ENCODE measurements at places on chromosomes 1 and 21.

DNA sequence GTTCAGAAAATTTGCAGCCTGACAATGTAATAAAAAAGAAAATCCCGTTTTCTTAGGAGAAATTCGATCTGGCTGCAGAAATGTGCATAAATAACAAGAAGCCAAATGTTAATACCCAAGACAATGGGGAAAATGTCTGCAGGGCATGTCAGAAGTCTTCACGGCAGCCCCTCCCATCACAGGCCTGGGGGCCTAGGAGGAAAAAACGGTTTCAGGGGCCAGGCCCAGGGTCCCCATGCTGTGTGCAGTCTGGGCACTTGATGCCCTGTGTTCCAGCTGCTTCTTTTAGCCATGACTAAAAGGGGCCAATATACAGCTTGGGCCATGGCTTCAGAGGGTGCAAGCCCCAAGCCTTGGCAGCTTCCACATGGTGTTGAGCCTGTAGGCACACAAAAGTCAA lies 6.5 kb upstream of the PRDX6 start:
- no peak for DNase-seq

- DNase-seq = no peak
These were observed 121.4 kb upstream of the NFIA start for GRCh38 chr1:60960891-60961461.

GRCh38 chr1:10389271-10389973 lies 9.4 kb upstream of the PGD start:
- no peak for DNase-seq

DNA sequence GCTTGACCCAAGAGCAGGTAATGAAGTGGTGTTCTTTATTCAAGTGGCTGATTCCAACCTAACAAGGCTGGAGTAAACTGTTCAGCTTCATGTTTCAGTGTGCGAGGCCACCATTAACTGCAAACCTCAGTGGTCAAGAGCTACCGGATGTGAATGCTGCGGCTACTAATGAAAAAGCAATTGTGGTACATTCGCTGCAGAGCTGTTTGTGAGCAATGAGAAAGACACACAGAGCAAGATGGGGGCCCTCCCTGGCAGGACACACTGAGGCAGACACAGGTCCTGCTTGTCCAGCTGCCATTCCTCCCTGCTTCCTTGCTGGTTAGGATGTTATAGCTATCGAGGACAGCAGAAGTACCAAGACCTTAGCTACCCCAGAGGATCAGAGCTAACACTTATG lies 26.1 kb downstream of the SYF2 start:
- no peak for DNase-seq

- DNase-seq = no peak
These were observed 1557.0 kb downstream of the MRPL39 start for GRCh38 chr21:24050231-24050630.

GRCh38 chr1:167698313-167698712 lies 23.5 kb upstream of the MPZL1 start:
- no peak for DNase-seq

DNA sequence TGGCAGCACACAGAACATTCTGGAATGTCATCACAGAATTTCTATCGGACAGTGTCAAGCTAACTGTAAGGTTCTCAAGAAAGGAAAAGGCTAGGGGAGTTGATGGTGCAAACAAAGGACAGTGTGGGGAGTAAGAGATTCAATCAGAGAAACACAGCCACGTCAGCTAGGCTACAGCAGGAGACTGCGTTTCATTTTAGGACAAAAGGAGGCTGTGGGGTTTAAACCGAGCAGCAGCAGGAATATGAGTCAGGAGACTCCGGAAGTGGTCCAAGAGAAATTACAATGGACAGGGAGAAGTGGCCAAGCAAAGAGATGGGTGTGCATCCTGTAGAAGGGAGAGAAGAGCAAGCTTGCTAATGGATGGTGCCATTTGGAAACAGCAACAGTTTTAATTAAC lies 37.4 kb upstream of the C1orf198 start:
- DNase-seq = no peak

DNA sequence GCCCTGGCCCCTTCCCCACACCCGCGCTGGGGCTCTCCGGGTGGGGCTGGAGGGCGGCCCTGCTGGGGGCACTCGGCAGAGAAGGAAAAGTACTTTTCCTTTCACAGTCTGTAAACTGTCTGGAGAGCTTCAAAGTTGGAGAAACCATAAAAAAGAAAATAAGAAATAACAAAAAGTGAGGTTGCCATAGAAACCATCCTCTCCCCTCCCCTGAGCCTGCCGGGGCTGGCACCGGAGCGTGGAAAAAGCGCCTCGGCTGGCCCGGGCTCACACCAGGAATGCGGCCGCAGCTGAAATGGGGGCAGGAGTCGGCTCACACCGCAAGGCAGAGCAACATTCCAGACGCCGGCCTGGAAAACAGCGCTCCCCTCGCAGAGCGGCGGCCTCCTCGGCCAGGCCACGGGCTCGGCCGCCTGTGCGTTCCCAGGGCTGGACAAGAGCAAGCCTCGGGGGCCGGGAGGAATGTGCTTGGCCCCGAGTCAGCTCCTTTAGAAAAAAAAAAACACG lies 69.2 kb downstream of the MORN1 start:
- DNase-seq = peak; percentile 87

DNA sequence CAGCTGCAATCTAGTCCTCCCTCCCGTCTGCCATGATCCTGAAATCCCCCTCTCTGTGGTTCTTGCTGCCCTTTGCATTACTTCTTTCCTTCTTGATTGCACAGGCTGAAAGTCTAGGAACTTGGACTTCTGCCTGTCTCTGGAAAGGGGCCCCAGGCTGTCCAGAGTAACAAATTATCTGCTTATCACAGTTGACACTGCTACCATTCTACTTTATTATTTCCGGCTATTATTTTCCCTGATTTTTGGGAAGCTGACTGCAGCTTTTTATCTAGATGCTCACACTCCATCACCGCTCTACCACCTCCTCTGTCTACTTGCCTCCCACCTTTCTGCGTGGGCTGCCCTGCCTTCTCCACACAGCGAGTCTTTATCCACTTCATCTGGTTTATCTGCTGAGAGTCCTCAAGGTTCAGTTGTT lies 202.1 kb upstream of the PLXNA2 start:
- no peak for DNase-seq

DNA sequence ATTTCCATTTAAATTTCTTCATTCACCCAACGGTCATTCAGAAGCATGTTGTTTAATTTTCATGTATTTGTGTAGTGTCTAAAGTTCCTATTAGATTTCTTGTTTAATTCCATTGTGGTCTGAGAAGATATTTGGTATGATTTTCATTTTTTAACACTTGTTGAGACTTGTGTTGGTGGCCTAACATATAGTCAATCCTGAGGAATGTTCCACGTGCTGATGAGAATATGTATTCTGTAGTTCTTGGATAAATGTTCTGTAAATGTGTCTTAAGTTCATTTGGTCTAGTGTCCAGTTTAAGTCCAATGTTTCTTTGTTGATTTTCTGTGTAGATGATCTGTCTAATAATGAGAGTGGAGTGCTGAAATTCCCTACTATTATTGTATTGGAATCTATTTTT lies 22.7 kb upstream of the LCE5A start:
- DNase-seq = no peak

GRCh38 chr1:71083271-71083670 lies 2.4 kb upstream of the ZRANB2 start:
- DNase-seq = no peak

DNA sequence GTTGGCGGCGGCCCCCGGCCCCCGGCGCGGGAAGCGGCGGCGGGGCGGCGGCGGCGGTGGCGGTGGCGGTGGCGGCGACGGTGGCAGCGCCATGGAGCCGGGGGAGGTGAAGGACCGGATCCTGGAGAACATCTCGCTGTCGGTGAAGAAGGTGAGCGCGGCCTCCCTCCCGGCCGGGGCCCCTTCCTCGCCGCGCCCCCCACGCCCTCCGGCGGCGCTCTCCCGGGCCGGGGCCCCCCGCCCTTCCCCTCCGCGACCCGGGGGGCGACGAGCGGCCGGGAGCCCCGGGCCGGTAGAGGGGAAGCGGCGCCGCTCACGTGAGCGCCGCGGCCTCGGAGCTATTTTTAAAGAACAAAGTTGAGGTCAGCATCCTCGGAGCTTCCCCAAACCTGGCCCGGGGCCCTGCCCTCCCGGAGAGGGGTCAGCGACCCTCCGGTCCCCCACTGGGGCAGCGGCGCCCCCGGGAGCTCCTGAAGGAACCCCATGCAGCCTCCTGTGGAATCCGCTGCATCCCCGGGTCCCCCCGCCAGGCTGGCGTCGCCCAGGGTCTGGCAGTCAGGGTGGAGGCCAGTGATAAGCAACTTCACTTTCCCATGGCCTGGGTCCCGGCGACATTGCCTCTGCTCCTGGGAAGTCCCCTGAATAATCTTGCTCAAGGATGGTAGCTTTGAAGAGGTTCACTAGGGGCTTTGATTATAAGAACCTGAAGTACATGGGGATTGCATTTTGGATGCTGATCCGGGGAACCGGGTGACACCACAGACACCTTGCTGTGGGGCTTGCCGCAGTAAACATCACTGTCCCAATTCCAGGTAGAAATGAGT lies 560 bp downstream of the PLEKHM2 start:
- peak; percentile 59 for DNase-seq

DNA sequence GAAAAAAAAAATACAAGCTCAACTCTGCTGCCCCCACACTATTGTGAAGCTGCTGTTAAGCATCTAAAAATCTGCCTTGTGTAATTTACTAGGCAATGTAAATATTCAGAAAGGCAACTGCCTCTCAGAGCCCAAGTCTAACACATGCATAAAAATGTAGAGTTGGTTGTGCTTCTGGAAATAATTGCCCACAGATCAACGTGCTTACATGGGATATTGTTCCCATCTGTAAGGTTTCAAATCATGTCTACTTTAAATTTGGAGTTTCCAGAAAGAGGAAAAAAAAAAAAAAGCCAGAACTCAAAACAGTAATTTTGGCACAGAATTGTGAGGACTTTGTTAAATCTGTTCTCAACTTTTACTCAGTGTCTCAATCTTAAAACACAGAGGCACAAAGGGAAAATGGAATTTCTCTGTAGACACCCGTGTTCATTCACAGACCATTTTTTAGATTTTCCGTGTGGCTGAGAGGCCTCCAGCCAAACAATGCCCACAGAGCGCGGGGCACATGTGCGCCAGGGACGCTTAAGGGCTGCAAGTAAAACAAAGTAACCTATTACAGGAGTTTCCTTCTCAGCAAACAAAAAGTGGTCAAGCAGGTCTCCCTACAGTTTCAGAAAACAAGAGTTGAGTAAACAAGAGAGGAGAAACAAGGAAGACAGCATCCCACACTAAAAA lies 115.5 kb downstream of the RERE start:
- DNase-seq = no peak

GRCh38 chr1:6421266-6421665 lies 1.5 kb upstream of the HES2 start:
- DNase-seq = no peak

- no peak for DNase-seq
These were observed 131.1 kb downstream of the HLCS start for GRCh38 chr21:36835383-36835795.

DNA sequence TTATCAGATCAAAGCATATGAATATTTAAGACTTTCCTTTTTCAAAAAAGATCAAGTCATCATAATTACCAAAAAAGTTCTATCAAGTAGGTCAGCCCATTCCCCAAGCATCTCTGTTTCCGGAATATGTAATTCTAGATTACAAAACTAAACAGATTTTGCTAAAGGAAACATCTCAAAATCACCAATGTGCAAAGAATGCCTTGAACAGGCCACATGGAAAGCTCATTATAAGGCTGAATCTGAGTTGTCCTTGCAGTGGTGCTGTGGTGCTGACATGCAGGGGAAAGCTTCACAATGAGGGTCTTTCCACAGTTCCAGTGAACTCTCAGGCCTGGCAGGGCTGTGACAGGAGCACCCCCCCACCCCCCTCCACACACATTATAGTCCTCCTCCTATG lies 240.9 kb downstream of the OMA1 start:
- no peak for DNase-seq

DNA sequence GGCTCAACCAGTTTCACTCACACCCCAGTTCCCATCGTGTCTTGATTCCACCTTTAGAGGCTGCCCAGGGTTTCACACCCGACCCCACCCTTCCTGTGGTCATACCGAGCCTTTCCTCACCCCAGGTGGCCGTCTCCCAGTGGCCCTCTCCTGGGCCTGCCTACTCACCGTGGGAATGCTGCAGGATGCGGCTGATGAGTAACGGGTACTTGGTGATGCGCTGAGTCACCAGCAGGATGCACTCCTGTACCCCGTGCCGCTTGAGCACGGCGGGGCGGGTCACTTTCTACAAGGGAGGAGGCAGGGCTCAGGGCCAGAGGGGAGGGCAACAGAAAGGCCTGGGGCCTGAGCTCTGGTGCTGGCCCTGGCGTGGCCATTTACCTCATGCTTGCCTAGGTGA lies 16.4 kb downstream of the ARHGEF2 start:
- DNase-seq = no peak

DNA sequence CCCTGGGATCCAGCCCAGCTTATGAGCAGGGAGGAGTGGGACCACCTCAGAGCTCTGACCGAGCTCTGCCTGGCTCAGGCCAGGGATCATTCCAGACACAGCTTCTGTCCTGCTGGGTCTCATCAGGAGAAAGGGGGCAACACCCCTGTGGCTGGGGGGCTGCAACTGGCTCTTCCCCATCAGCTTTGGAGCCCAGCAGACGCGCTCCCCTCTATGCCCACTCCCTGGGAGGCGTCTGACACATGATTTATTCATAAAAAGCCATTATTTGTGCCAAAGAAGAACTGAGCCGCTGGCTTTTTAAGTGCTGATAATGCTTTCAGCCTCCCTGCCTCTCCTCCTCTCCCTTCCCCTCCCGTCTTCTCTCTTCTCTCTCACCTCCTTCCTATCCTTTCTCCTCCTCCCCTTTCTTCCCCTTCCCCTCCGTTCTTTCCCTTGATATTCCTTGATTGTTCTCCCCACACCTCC lies 25.0 kb downstream of the FOXO6 start:
- no peak for DNase-seq

GRCh38 chr1:35390600-35391494 lies 122.3 kb downstream of the ZMYM4 start:
- DNase-seq = peak; percentile 5

GRCh38 chr1:5296557-5297179 lies 642.3 kb downstream of the AJAP1 start:
- DNase-seq = no peak

- DNase-seq = no peak
These were observed 29.0 kb upstream of the CLDN14 start for GRCh38 chr21:36508948-36509347.

DNA sequence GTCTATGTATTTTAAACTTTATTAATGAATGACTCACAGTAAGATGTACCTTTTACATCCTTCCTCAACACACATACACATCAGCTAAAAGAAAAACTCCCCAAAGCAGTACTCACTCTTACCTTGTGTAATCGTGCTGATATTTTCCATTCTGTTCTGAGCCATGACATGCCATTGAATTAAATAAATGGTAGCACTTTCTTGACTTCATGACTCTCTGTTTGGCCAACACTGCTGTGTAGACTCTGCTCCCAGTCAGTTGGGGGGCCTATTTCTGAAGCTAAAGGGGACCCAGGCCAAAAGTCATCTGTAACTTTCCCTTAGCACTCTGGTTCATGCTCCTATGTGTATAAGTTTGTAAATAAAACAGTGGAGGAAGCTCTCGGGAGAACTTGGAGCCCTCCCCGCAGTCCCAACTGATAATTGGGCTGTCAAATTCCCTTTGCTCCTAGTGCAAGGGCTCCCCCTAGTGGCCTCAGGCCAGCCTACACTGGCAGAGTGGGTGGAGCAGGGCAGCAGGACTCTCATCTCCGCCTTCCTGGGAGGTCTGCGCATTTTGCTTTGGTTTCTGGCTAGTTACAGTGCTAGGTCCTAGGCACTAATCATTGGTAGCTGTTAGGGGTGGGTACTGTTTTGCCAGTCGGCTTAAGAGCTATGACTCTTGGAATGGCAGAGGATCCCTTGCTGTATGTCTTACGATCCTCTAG lies 1.7 kb upstream of the FYB2 start:
- peak; percentile 95 for DNase-seq
